Spinal cord (tissue), 10 donors: ENCODE measurements at places on chromosomes 5 and 9. TPM values are rescaled to one million over a fixed set of nuclear protein-coding genes. Genes with fewer than 3 reads are reported as not detected.

The SARDH gene
- total RNA-seq = 6.9 TPM

The WDR31 gene
- 4.8 TPM for total RNA-seq

The SYK gene
- 6.1 TPM for total RNA-seq

The FOXD4L6 gene
- total RNA-seq = 0.11 TPM

The INSYN2B gene
- 3.9 TPM for total RNA-seq

The TAF11L5 gene
- not detected for total RNA-seq

The SLC46A2 gene
- total RNA-seq = 0.30 TPM
